ENCODE measurements at places on chromosomes 5 and 9.

- peak; percentile 68 for DNase-seq
Measured at GRCh38 chr5:112006721-112007120, 249.7 kb upstream of the NREP start.

DNA sequence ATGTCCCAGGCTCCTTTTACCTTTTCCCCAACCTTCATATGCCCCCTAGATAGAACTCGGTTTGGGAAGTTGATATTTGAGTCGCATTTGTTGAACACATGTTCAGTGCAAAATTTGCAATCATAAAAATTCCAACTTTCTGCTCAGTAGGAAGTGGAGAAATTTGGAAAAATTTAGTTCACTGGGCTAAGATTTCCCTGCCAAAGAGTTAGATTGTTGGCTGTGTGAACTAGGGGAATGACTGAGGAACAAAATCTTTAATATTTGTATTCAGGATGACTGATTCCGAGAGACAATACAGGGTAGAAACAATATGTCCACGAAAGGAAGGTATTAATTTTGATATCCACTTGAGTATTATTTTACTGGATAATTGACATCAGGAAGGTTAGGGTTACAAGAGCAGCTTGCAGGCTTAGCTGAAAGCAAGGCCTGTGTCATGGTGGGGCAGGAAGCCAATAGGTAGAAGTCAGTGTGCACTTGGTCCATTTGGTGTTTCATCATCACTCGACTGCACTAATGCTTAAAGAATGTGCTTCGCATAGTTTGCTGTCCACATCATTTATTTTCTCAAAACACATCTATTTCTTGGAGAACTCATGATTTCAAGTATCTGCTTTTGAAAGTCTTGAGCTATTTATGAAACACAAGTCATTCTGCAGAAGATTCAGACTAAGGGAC is 59.4 kb upstream of the GNA14 start:
- DNase-seq, result peak; percentile 99

DNA sequence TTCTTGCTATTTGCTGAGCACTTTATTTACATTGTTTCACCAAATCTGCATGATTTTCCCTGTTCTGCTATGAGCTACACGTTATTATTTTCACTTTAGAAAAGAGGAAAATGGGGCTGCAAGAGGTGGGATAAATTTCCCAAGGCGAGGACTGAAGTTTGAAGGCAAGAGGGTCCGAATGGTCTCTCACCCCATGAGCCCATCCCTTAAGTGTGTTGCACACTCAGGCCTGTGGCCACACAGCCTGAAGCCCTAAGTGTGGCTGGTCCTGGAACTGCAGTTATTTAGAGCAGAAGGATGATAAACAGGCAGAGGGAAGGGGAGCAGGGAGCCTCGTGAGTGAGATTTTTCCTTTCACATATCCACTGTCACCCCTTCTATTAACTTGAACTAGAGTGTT is 7.8 kb downstream of the PDE8B start:
- DNase-seq, result peak; percentile 35

GRCh38 chr9:83964973-83965349 is 15.1 kb downstream of the HNRNPK start:
- peak; percentile 40 for DNase-seq

DNA sequence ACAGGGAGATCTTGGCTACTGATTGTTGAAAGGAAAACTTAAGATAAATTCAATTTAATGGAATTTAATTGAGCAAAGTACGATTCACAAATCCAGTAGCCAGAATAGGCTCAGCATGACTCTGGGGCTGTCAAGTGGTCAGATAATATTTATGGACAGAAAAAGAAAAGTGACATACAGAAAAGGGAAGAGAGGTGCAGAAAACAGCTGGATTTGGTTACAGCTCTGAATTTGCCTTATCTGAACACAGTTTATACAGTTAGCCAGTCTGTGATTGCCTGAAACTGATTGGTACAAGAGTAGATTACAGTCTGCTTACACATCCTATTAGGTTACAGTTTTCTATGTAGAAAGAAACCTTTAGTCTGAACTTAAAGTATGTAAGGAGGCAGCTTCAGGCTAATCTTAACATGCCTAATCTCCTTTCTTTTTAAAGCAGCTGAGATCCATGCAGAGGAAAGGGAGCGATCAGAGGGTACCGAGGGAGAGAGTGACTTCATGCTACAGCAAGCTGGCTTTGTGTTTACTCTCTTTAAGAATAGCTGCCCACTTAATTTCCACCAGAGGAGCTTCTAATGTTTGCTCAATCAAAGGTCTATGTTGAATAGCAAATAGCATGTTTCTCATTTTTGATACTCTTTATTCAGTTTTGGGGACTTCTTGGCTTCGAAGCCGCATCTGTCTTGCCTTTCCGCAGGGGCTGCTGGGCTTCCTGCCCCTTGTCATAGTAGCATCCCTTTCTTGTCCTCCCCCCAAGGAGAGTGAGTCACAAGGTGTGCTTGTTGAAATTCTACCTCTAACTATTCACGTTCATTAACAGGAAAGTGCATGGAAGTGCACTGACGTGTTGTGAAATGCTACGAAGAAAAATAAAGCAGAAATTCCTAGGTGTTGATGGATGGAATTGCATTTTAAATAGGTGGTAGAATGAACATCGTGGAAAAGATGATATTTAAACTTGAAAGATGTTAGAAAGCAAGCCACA is 761.2 kb downstream of the TAF11L14 start:
- DNase-seq, result no peak

DNA sequence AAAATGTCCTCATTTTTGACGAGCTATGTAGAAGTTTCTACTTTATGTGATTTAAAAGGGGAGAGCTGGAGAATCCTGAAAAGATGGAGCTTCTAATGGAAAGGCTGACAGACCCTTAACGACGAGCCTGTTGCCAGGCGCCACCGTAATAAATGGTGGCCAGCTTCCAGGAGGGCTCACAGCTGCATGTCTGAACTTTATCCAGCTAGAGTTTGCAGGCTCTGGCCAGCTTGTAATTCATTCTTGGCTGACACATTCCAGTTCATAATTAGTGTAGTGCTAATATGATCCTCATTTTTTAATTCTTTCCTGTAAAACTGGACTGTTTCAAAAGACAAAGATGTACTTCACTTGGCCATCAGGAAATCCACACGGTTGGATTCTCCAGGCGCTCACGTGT is 246.7 kb downstream of the GAS1 start:
- DNase-seq, result peak; percentile 57

DNA sequence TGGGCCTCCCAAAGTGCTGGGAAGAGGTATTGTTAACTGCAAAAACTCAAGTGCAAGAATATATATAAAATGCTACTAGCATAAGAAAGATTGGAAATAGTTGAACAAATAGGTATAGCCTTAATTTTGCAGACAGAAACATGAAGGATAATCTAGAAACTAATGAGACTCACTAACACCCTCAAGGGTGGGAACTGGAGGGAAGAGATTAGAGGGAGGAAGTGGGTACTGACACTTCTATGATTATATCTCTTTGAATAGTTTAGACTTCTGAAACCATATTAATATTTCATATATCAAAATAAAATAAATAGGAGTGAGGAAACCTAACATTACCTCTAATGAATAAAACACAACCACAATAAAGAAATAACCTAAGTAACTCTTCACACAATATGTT is 23.0 kb downstream of the AUH start:
- no peak for DNase-seq

- peak; percentile 43 for DNase-seq
Measured at GRCh38 chr5:150448952-150449516, 505 bp downstream of the RPS14 start.

DNA sequence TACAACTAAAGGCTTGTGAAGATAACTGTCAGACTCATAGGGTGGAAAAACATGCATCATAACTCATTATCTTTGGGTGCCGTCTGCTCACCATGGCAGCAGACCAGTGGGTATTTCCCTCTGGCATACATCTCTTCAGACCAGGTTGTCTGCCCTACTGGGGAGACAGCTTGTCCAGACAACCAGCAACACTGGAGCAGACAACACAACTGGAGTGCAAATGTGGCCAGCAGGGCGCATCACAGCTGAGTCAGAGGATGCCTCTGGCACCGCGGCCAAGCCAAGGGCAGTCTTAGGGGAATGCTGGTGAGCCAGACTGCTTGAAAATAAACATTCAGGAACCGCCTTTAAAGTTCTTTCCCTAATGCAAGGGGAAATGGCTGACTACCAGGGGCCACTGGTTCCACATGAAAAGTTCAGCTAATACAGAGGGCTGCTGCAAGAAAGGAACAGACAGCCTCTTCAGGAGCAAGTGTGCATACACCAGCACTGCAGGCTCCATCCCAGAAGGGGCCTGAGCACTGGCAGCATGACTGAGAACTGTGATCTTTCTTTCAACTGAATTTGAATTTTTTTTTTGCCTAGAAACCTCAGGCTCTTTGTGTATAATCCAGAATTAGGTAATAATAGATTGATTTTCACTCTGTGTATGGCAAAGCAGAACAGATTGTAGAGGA is 77.3 kb downstream of the MAMDC2 start:
- DNase-seq, result peak; percentile 97

DNA sequence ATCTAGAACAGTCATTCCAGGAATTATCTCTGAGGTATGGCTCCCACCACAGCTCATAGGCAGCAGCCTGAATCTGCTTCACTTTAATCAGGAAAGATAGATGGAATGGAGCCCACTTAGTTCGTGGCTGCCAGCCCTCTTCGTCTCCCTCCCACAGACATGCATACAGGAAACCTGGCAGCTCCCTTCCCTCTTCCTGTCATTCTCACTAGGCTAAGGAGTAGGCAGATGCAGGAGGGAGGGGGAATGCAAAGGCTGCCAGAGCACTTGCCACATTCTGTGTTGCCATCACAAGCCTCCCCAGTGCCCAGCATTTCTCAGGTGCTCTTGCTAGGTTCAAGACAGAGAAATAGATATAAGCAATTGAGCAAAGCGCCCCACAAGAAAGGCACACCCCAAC is 378.9 kb downstream of the ELAVL2 start:
- no peak for DNase-seq

- peak; percentile 89 for DNase-seq
Measured at GRCh38 chr5:55645304-55645703, 66.8 kb downstream of the SLC38A9 start.

DNA sequence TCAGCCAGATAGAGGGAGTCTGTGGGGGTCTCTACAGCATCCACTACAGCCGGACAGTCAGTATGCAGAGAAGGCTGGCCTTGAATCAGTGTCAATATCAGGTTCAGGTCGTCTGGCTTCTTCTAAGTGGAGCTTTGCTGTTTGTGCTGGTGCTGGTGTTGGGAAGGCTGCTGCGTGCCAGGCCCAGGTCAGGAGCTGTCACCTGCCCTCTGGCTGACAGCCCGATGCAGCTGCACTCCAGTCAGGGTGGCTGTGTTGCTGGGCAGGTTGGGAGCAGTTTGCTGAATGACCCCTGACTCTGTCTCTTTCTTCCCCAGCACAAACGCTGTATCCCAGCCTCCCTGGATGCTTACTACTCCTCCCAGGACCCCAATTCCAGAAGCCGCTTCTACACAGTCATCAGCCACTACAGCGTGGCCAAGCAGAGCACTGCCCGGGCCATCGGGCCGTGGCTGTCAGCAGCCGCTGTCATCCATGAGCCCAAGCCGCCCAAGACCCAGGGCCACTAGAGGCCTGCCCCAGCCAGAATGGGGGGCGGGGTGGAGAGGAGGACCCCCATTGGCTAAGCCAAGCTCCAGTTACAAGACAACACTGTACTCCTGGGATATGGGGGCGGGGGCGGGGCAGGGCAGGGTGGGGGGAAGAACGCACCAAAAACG is 61.6 kb downstream of the NSG2 start:
- no peak for DNase-seq

DNA sequence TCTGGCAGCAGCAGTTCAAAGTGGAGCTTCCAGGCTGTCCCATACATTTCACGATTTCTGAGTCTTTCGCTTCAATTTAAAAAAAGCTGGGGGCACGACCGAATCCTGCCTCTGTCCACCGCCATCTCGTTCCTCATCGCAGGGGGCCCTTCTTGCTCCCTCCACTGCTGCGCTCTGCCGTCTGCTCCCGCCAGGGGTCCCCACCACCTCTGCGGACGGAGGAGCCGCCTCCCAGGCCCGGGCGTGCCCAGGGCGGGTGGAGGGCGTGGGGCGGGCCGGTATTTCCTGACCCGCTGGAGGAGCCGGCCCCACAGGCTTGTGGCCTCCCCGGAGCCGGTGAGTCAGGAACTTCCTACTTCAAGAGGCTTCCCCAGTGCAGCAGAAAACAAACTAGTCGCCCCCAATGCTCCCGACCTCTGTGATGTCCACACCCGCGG is 50.4 kb downstream of the USP20 start:
- peak; percentile 92 for DNase-seq

GRCh38 chr9:90112788-90113187 is 508.0 kb downstream of the GADD45G start:
- DNase-seq, result peak; percentile 28

DNA sequence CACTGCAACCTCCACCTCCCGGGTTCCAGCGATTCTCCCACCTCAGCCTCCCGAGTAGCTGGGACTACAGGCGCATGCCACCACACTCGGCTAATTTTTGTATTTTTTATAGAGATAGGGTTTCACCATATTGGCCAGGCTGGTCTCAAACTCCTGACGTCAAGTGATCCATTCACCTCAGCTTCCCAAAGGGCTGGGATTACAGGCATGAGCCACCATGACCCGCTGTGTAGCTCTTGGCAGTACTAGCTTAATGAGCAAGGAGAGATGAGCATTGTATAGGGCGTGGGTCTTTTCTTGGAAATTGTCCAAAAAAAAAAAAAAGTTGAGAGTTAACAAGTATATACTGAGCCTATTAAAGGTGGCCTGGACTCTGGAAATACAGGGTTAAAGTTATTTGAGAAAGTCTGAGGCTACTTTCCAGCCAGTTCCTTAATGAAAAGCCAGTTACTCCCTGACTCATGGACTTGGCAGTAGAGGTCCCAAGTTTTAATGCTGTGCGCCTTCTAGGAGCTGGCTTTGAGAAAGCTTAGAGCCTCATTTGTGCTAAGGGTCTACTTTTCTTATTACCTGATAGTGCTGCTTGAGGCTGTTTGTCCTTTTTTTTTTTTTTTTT is 4.2 kb upstream of the FGF18 start:
- no peak for DNase-seq

DNA sequence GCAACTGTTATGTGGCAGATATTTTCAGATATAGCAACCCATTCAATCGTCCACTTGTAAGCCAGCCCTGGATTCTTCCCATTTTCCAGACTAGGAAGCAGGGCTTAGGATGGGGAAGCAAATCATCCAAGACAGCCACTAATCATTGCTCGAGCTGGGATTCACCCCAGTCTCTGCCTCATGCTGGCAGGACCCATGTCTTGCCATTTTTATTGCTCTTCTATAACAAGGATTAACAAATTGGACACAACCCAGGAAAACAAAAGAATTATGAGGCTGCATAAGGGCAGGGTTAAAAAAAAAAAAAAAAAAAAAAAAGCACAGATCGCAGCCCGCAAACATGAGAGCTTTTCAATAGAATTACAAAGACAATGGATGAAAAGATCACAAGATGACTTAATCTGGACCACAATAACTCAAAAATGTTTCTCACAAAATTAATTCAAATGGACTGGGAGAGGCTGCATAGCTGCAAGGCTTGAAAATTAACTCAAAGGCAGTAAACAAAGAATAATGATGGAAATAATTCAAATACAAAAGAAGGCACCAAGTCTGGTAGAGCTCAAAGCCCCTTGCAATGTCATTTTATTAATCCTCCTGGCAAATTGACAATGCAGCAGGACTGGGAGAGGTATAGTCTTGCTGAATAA is 40.7 kb downstream of the ASTN2 start:
- DNase-seq, result no peak

- peak; percentile 37 for DNase-seq
Measured at GRCh38 chr9:91075279-91075678, 273.7 kb downstream of the SYK start.
